ENCODE measurements at places on chromosomes 2 and 18. TPM values are rescaled to one million over a fixed set of nuclear protein-coding genes. Genes with fewer than 3 reads are reported as not detected.

DNA sequence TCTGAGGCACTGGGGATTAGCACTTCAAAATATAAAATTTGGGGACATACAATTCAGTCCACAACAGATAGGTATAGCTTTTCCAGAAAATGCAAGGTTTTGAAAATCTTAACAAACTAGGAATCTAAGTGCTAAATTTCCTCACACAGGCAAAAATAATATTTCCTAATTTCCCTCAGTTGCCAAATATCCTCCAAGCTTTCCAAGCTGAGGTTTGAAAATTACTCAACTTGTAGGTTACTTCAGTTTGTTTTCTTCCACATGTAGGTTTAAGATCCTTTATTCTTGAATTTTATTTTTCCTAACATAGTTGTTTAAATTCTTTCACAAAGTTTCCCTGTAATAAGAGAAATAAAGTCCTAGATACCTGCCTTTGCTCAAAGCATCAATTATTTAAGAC is 192.9 kb upstream of the NRXN1 start:
- H3K4me3 ChIP-seq: no peak overlapping the region
- H3K36me3 ChIP-seq: no peaks in the 10 kb centered on the region
- H3K27ac ChIP-seq: no peak overlapping the region

GRCh38 chr18:23422751-23423418 is 30.2 kb upstream of the RIOK3 start:
- no peak overlapping the region for H3K4me3 ChIP-seq
- H3K27me3 ChIP-seq: no peaks in the 10 kb centered on the region
- no peaks in the 10 kb centered on the region for H3K4me1 ChIP-seq
- peak; percentile 70 for DNase-seq
- no peaks in the 10 kb centered on the region for H3K36me3 ChIP-seq
- no peak overlapping the region for H3K27ac ChIP-seq

GRCh38 chr2:219198974-219199373 is 7.6 kb upstream of the ZFAND2B start:
- no peaks in the 10 kb centered on the region for H3K4me1 ChIP-seq
- H3K4me3 ChIP-seq: no peak overlapping the region
- no peak for DNase-seq
- no peaks in the 10 kb centered on the region for H3K36me3 ChIP-seq

GRCh38 chr2:99812426-99812825 is 322.6 kb upstream of the REV1 start:
- no peaks in the 10 kb centered on the region for H3K36me3 ChIP-seq
- H3K27me3 ChIP-seq: no peaks in the 10 kb centered on the region
- DNase-seq: no peak
- H3K4me3 ChIP-seq: no peak overlapping the region
- H3K4me1 ChIP-seq: no peaks in the 10 kb centered on the region
- H3K27ac ChIP-seq: no peak overlapping the region

POTEC gene
- total RNA-seq: not detected

GRCh38 chr2:14901737-14902136 is 269.2 kb downstream of the LRATD1 start:
- DNase-seq: no peak
- no peaks in the 10 kb centered on the region for H3K27me3 ChIP-seq
- no peak overlapping the region for H3K27ac ChIP-seq
- H3K36me3 ChIP-seq: no peaks in the 10 kb centered on the region

GRCh38 chr2:86672027-86672545 is 48.0 kb upstream of the RMND5A start:
- H3K36me3 ChIP-seq: no peaks in the 10 kb centered on the region
- H3K4me3 ChIP-seq: no peak overlapping the region
- no peaks in the 10 kb centered on the region for H3K27me3 ChIP-seq
- no peak for DNase-seq
- H3K27ac ChIP-seq: no peak overlapping the region

ANKRD36 gene
- total RNA-seq: 24.8 TPM

DNA sequence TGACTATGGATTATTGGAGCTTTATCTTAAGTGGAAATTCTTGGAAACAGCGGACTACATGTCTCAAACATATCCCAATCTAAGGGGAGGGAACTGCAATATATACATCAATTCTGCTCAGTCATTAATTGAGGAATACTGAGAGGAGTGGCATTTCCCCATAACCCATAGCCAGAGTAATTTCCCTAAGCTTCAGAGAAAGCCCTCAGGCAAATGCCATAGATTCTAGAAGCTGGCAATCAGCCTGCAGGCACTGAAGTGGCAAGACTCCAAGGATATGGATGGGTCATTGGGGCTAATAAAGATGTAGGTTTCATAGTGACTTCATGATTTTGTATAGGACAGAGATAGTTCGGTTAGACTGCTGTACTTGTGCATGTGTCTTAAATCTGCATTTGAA is 1960.5 kb upstream of the PIK3C3 start:
- DNase-seq: no peak
- H3K4me3 ChIP-seq: no peak overlapping the region
- H3K27me3 ChIP-seq: no peaks in the 10 kb centered on the region
- H3K4me1 ChIP-seq: no peaks in the 10 kb centered on the region
- H3K36me3 ChIP-seq: no peaks in the 10 kb centered on the region
- H3K27ac ChIP-seq: no peak overlapping the region

IL1R2 gene
- 15.5 TPM for total RNA-seq

GRCh38 chr2:7356909-7357584 is 439.8 kb downstream of the RNF144A start:
- no peaks in the 10 kb centered on the region for H3K36me3 ChIP-seq
- no peaks in the 10 kb centered on the region for H3K4me1 ChIP-seq
- H3K27me3 ChIP-seq: no peaks in the 10 kb centered on the region
- DNase-seq: peak; percentile 15
- no peak overlapping the region for H3K4me3 ChIP-seq
- H3K27ac ChIP-seq: no peak overlapping the region

DNA sequence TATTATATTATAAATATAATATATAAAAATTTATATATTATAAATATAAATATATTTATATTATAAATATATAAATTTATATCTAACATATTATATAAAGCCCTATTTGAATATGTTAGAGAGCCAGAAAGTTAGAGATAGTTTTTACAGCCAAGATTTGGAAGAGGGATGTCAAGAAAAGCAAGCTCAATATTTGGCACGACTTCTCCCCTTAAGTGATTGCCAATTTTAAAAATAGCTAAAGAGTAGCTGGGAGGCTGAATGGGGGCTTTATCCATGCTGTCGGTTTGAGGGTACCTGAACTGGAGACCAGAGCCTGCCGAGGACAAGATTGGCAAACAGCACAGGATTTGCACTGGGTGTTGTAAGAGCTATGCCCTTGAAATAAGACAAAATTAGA is 180.9 kb upstream of the GYPC start:
- H3K27ac ChIP-seq: no peak overlapping the region
- H3K4me1 ChIP-seq: no peaks in the 10 kb centered on the region
- no peaks in the 10 kb centered on the region for H3K36me3 ChIP-seq
- no peaks in the 10 kb centered on the region for H3K27me3 ChIP-seq

RUFY4 gene
- total RNA-seq: not detected

MROH2A gene
- not detected for total RNA-seq

IL36B gene
- total RNA-seq: not detected

- no peak overlapping the region for H3K27ac ChIP-seq
- no peak for DNase-seq
- H3K4me3 ChIP-seq: no peak overlapping the region
These were observed 53.8 kb downstream of the TRAPPC12 start for GRCh38 chr2:3433339-3433699.

GRCh38 chr2:63768051-63768450 is 73.6 kb upstream of the UGP2 start:
- no peaks in the 10 kb centered on the region for H3K27me3 ChIP-seq
- H3K27ac ChIP-seq: no peak overlapping the region
- no peaks in the 10 kb centered on the region for H3K36me3 ChIP-seq
- H3K4me3 ChIP-seq: no peak overlapping the region

- no peak for DNase-seq
- no peak overlapping the region for H3K4me3 ChIP-seq
- H3K36me3 ChIP-seq: no peaks in the 10 kb centered on the region
- H3K27me3 ChIP-seq: peaks cover 12% of the 10 kb centered on the region
These were observed 524 bp upstream of the FEV start for GRCh38 chr2:218985325-218986091.

DNA sequence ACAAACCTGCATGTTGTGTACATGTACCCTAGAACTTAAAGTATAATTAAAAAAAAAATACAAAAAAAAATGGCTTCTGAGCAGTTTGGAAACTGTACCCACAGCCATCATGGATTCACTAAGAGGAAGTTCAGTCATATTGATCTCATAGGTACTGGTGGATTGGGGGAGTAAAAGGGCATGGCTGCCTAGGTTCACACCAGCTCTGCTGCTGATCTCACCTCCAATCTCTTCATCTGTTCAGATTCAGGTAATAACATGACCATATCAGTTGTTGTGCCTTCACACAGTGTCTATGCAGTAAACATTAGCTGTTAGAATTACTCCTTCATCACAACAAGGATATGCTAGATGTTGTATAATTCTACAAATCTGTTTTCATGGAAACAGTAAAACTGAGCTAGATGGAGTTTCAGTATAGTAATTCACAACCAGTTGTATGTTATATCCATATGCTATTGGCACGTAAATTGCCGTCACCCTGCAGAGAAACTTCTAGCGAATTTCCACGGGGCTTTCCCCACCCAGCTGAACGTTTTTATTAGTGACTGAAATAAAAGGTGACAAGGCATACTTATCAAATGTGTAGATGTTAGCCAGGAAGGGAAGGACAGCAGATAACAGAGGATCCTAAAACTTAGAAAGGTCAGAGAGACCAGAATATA is 59.3 kb upstream of the ITM2C start:
- H3K27ac ChIP-seq: no peak overlapping the region
- no peak overlapping the region for H3K4me3 ChIP-seq
- H3K4me1 ChIP-seq: no peaks in the 10 kb centered on the region
- no peaks in the 10 kb centered on the region for H3K27me3 ChIP-seq
- no peaks in the 10 kb centered on the region for H3K36me3 ChIP-seq
- DNase-seq: no peak

DNA sequence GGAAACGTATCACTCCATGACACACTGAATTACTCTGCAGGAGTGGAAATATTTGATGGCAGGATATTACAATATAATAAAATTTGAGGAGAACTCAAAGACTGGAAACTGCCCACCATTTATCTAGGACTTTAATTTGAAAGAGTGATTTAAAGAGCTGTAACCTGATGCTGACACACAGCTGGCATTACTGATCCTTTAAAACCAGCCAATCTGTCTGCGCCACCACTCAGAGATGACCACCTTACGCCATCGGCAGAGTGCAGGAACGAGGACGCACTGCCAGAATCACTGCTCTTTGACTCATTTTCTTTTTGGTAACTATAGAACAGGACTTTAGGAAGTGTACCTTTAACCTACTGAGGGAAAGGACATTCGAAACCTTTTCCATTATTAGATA is 114.1 kb downstream of the EPB41L3 start:
- no peaks in the 10 kb centered on the region for H3K27me3 ChIP-seq
- no peak overlapping the region for H3K27ac ChIP-seq
- H3K36me3 ChIP-seq: no peaks in the 10 kb centered on the region
- no peaks in the 10 kb centered on the region for H3K4me1 ChIP-seq

DNA sequence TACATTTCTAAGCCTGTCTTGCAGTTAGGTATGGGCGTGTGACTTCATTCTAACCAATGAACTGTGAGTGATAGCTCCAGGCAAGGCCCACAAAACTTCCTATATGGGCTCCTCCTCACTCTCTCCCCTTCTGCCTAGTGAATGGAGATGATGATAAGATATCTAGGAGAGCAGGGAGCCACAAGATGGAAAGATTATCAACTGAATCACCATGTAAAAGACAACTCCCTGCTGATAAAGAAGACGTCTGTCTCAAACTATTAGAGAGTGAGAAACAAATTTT is 237.1 kb downstream of the GPD2 start:
- no peak overlapping the region for H3K4me3 ChIP-seq
- DNase-seq: no peak
- no peak overlapping the region for H3K27ac ChIP-seq
- no peaks in the 10 kb centered on the region for H3K4me1 ChIP-seq

GRCh38 chr2:1265454-1265853 is 147.8 kb upstream of the TPO start:
- no peak for DNase-seq
- no peak overlapping the region for H3K27ac ChIP-seq
- no peaks in the 10 kb centered on the region for H3K36me3 ChIP-seq
- no peak overlapping the region for H3K4me3 ChIP-seq
- no peaks in the 10 kb centered on the region for H3K27me3 ChIP-seq
- no peaks in the 10 kb centered on the region for H3K4me1 ChIP-seq

DNA sequence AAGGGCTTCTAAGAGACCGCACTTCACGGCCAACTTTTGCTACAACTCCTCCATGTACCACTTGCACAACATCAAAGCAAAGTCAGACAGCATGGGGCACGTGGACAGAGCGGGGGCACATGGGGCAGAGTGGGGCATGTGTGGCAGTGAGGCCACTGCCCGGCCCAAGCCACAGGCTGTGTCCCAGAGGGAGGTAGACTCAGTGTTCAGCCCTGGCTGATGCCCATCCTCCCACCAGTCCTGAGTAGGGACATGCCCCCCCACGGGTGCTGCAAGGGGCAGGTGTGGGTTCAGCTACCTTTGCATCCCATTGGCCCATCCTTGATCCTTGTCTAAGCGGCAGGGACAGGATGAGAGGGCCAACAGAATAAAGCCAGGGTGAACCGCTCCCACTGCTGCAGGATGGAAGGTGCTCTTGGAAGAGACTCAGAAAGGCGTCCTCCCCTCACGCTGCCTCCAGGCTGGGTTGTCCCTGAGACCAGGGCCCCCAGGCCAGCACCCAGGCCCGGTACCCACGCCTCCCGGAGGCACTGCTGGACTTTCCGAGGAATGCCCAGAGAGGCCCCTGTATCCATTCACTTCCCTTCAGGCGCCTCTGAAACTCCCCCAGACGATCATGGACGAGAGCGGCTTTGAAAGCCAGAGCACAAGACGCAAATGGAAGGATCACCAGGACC is 218.2 kb downstream of the NDUFA10 start:
- H3K4me3 ChIP-seq: no peak overlapping the region
- no peaks in the 10 kb centered on the region for H3K4me1 ChIP-seq
- no peaks in the 10 kb centered on the region for H3K36me3 ChIP-seq

GREB1 gene
- 2.2 TPM for total RNA-seq

DNA sequence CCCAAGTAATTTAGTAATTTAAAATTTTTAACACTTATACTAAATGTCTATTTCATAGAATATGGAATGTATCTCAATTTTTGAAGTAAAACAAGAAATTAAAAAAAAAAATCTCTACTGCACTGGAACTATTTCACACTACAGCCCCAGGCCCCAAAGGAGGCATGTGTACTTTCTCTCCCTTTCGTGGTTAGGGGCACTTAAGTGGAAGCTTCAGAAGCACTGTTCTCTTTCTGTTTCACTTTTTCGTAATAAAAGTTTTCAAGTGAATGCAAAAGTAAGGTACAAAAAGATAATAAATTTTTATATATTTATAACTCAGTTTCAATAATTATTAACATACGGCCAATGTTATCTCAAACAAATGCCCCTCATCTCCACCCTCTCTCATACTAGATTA is 123.8 kb upstream of the STON1 start:
- no peaks in the 10 kb centered on the region for H3K4me1 ChIP-seq
- H3K27me3 ChIP-seq: no peaks in the 10 kb centered on the region
- no peaks in the 10 kb centered on the region for H3K36me3 ChIP-seq
- no peak for DNase-seq

- H3K27ac ChIP-seq: no peak overlapping the region
These were observed 14.5 kb downstream of the OSBPL6 start for GRCh38 chr2:178208817-178209216.

CD28 gene
- total RNA-seq: 0.30 TPM

- DNase-seq: no peak
- H3K4me3 ChIP-seq: no peak overlapping the region
- H3K36me3 ChIP-seq: no peaks in the 10 kb centered on the region
These were observed 4.1 kb downstream of the ITGA4 start for GRCh38 chr2:181461056-181461997.

EVX2 gene
- not detected for total RNA-seq

DCDC2C gene
- total RNA-seq: not detected

MEP1B gene
- total RNA-seq: not detected

GRCh38 chr18:51425889-51426288 is 228.4 kb upstream of the MEX3C start:
- H3K4me1 ChIP-seq: peaks cover 33% of the 10 kb centered on the region
- H3K27ac ChIP-seq: no peak overlapping the region
- no peaks in the 10 kb centered on the region for H3K27me3 ChIP-seq

UCN gene
- 0.86 TPM for total RNA-seq

All from Caco-2 (cell line).